T-helper 22 cell (primary cell): ENCODE measurements at places on chromosomes 7 and 10.

DNA sequence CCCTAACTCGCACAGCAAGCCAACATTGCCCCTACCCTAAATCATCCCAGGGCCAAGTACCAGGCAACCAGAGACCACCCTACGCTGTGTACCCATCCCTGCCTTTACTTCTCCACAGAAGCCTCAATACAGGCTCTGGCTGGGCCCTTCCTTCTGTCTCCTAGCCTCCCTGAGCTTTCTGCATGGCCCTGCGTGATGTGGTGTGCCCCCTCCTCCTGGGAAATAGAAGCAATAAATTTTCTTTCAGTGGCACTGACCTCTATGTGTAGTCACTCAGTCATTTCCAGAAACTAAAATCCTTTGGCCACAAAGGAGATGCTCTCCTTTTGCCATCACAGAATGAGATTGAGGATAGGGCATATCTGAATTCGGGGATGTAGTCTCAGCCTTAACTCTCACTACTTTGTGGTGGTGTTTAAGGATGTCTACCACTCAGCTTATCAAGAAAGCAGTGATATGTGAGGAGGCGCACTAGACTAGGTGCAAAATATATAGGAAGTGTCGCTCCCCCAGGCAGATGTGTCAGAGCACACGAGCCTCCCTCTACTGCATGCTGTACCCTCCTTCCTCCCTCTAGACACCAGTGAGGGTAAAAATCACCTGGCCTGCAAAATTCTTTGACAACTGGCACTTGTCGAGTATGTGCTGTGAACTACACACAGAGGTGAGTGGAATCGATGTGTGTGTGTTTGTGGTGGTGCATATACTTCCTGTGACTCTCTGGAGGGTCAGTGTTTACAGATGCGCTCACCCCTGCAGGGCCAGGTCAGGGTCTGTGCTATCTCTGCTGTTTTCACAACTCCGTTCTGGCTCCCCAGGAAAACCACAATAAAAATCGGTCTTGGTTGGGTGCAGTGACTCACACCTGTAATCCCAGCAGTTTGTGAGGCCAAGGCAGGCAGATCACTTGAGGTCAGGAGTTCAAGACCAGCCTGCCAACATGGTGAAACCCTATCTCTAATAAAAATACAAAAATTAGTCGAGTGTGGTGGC lies 825.9 kb upstream of the IGFBP3 start:
- no peak for DNase-seq

- no peak for DNase-seq
Measured at GRCh38 chr10:77922566-77923179, 3.9 kb downstream of the DLG5 start.

DNA sequence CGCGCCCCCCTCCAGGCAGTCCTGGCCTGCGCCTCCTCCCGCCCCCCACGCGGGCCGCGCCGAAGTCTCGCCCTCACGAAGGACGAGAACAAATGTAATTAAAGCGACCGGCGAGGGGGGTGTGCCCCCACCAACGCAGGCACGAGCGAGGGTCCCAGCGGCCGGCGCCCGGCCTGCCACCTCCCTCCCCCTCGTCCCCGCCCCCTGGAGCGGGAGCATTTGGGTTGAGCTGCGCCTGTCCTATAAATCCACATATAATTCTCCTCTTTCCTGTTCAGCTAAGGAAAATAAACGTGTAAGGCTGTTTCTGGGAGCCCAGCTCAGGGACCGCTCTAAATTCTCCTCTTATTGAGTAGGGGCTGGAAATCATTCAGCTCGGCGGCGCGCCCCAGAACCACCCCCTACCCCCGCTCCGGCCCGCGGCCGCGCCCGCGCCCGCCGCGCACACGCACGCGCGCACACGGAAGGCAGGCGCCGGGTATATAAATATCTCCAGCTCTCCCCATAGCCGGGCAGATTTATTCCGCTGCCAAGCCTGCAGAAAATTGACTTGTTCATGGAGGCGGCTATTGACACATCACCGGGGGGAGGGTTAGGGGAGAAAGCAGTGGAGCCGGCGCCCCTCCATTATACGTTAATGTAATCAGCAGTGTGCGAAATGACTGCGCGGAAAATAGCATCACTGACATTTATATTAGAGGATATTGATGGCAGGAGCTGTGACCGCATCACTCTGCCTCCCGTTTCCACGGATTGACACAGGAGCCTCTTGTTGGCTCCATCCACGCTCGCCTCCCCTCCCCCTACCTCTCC lies 61.6 kb upstream of the BTRC start:
- DNase-seq, result no peak

GRCh38 chr10:68550747-68551411 lies 9.3 kb upstream of the TET1 start:
- no peak for DNase-seq

GRCh38 chr7:47814905-47815613 lies 133.2 kb downstream of the PKD1L1 start:
- no peak for DNase-seq

- no peak for DNase-seq
Measured at GRCh38 chr7:37410305-37411229, 38.1 kb downstream of the ELMO1 start.

DNA sequence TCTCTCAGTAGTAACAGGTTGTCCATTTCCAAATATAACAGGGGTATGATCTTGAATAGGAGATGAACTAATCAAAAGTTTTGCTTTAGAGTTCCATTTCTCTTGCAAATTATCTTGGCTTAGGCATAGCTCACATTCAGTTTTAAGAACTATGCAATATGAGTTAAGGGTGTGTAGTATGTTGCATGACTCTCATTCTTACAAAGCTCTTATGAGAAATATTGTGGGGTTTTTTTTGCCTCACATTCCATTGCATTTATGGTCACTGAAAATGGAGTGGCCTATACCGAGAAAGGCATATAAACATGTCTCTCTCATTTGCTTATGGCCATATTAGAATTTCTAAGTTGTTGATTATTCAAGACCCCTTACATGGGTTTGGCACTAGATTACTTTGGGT lies 48.5 kb upstream of the LAMB1 start:
- no peak for DNase-seq

- DNase-seq, result no peak
Measured at GRCh38 chr7:125547505-125547904, 617.9 kb upstream of the POT1 start.

GRCh38 chr7:77351539-77352004 lies 64.6 kb downstream of the GSAP start:
- DNase-seq, result peak; percentile 39

DNA sequence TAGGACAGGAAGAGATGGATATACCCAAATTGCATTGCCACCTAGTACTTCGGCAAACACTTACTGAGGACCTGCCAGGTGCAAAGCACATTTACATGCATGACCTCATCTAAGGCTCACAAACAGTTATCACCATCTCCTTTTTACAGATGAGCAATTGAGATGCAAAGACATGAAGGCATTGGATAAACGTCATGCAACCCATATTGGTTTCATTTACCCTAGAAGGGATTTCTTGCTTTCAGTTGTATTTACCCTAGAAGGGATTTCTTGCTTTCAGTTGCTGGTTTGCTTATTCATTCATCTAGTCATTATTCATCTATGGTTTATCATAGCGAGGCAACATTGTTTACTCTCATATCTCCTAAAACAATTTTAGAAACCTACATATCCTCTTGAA lies 52.2 kb downstream of the STEAP1B start:
- no peak for DNase-seq

DNA sequence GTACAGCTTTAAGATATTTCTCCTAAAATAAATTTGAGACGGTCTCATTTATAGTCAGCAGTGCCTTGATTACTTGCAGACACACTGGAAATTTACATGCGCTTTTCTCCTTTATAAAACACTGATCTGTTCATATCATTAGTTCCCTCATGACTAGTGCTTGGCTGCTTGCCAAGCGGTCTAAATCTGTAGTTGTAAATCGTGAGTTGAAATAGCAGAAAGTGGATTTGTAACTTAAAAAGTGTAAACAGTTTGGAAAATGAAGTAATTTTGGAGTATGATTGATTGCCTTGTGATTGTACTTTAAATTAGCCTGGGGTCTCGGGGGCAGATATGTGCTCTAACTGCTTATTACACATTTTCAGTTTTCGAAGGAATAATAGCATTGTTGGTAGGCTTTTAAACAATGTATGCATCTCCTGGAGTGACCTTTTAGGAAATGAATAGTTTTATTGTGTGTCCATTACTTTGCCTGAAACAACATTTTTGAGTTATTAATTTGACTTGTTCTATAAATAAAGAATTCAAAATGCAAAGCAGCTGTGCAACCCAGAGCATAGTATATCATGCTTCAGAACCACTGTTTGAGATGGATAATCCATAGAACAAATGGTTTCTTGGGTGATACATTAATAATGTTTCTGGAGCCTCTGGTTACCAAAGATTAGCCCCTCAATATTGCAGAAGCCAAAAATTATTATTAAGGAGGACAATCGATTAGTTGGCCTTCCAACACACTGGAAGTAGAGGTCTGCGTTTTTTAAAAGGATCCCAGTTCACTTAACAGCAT lies 73.3 kb downstream of the ARID5B start:
- DNase-seq, result no peak

DNA sequence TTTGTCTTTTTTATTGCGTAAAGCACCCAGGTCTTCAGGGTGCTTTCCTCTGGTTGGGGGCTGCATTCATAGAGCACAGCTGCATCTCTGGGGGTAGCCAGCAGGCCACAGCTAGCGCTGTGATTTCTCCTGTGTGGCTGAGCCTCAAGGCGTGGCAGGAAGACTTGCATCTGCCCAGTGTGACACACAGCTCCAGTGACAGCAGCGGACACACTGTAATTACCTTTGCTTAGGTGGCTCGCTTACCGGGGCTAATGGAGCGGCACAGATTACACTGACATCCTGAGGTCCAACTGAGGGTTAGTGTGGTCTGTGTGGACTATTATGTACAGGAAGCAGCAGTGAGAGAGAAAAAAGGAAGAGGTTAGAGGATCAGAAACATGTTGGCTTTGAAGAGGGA lies 27.1 kb downstream of the ABCB4 start:
- DNase-seq, result no peak

DNA sequence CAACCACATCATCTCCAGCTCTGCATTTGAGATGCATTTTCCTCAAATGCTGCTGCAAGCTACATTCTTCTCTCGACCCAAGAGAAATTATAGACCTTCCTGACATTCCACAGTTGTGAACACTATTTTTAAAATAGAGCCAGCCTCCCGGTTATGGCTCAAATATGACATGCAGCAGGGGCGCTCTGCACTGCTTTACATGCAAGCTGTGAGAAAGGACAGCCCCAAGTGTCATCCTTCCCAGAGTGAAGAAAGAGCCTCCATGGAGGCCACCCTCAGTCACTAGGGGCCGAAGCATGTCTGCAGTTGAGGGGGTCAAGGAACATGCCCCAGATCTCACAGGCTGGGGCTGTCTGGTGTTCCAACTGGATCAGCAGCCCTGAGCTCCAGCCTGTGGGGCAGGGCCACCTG lies 63.9 kb upstream of the CHST15 start:
- DNase-seq, result no peak

- DNase-seq, result no peak
Measured at GRCh38 chr7:114598946-114599345, 184.3 kb downstream of the FOXP2 start.

DNA sequence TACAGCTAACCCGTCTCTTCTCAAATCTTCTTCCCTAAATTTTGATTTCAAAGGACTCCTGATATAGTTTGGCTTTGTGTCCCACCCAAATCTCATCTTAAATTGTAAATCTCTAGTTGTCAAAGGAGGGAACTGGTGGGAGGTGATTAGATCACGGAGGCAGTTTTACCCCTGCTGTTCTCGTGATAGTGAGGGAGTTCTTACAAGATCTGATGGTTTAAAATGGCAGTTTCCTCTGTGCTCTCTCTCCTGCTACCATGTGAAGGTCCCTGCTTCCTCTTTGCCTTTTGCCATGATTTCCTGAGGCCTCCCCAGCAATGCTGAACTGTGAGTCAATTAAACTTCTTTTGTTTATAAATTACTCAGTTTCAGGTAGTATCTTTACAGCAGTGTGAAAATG lies 269.3 kb downstream of the POLR1F start:
- no peak for DNase-seq

DNA sequence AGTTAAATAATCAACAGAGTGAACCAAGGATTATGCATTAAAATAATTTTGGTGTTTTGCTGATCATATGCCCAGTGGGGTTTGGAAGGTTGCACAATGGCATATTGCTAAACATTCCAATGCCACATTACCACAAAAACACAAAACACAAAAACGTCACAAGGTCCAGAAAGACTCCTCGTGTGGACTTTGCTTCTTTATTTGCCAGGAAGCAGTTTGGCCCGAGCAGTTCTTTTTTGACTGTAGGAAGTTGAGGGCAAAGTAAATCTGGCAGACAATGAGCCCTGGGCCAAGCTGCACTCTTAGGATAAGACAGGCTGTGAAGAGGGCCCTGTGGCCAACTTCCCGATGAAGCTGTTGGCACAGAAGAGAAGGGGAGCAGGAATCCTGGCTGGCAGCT lies 39.2 kb upstream of the SLC35B4 start:
- no peak for DNase-seq

GRCh38 chr7:134547397-134548054 lies 1.4 kb upstream of the AKR1B15 start:
- DNase-seq, result peak; percentile 15

DNA sequence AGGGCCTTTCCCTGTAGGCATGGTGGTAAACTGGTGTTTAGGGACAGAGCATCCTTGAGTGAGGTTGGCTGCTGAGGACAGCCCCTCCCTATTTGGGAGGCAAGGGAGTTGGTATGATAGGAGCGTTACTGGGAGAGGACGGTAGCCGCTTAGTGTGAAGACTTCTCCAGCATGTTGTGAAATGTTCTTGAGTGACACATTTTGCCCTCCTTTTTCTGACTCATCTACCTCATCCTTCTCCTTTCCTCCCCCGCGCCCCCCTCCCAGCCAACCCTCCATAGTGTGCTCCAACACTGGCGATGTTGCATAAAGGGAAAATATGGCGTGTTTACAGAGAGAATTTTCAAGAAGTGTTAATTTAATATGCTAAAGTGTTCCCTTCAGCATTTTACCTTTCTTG lies 645.0 kb upstream of the GALNT17 start:
- DNase-seq, result no peak

DNA sequence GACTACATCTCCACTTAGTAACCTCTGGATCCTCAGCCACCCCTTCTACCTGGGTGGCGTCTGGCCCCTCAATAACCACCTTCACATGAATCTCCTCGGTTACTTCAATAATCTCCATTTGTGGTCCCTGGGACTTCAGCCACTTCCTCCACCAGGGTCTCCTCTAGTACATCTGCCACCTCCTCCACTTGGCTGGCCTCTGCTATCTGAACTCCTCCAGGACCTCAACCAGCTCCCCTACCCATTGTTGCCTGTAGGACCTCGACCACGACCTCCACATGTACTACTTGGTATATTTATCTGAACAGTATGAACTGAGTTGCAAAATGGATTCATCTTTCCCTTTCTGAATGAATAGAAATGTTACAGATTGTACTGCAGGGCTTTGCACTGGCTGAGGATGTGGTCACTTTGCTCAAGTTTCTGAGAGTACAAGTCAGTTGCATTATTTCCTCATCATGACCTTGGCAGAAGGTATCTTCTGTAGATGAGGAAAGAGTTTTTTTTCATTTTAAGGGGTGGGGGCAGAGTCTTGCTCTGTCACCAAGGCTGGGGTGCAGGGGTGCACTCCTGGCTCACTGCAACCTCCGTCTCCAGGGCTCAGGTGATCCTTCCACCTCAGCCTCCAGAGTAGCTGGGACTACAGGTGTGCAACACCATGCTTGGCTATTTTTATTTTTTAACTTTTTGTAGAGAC lies 36.0 kb downstream of the MAT1A start:
- no peak for DNase-seq
